ENCODE measurements at places on chromosomes 3 and 15.

DNA sequence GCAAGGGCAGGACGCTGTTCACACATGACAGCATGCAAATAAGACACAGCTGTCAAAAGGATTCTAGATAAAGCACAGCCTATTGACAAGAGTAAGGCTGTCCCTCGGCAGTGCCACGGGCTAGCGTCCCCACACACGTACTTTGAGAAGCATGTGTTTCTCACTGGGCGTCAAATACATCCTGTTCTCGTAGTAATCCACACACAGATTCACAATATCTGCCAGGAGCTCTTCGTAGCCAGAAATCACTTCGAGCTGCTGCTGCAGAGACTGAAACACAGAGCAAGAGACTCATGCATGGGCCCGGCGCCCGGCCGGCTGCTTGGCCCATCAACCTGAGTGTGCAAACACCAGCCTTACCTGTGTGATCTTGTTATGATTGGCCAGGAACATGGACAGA is 41.1 kb downstream of the CYFIP1 start:
- no peak for DNase-seq

- DNase-seq, result no peak
Observed at GRCh38 chr3:53613125-53613524, 118.7 kb downstream of the CACNA1D start.

DNA sequence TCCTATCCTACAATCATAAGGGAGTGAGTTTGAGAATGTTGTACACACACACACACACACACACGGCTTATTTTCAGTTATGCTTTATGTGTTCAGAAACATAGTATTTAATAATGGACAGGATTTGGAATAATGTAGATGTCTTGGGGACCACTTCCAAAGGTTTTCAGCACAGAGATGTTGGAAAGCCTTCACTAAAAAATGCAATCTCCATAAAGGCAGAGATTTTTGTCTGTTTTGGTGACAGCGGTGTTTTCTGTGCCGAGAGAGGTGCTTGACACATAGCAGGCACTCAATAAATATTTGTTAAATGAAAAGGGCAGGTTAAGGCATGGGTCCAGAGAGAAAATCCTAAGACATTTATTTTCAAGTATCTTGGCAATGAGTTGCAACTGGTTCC is 428.2 kb upstream of the RGMA start:
- no peak for DNase-seq

GRCh38 chr15:88729581-88729980 is 73.7 kb upstream of the ACAN start:
- no peak for DNase-seq

DNA sequence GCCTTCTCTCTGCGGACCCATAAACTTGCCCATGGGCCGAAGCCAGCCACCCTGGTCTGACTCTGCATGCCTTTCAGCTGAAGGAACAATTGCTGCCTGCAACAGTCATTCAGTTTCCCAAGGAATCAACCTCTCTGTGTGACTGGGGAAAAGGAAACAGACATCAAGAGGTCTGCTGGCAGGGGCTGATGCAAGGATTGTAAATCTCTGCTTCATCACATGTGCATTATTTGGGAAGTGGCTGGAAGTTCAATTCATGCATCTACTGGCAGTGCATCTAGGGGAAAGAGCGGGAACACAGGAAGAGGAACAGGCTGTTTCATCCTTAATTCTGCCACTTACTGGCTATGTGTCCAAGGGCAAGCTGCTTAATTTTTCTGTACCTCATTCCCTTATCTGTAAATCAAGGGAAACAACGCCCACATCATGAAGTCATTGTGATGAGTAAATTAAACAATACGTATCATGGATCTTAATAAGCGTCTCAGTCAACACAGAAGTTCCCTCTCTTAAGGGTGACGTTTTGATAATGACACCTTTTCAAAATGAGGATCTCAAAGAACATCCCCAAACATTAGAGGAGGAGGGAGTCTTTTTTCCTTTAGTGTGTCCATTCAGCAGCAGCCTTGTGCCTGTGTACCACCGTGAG is 17.4 kb upstream of the ADPGK start:
- DNase-seq, result no peak
